ENCODE measurements at places on chromosomes 12 and 14.

- peak; percentile 91 for DNase-seq
- H3K27ac ChIP-seq, result no peak within 1 kb of the TSS
- no peaks in the 10 kb centered on the region for H3K27me3 ChIP-seq
- peak within 1 kb of the TSS; percentile 98 for H3K4me3 ChIP-seq
- H3K36me3 ChIP-seq, result peaks cover 58% of the 10 kb centered on the region
Observed at GRCh38 chr14:24299255-24300191, at the start of the genes DHRS1 and NOP9. Gene DHRS1 (minus strand): TSS chr14:24299780. CDS start chr14:24299106, 674 bp downstream. Gene NOP9 (plus strand): TSS chr14:24299850. CDS start chr14:24299955, 105 bp downstream.

DNA sequence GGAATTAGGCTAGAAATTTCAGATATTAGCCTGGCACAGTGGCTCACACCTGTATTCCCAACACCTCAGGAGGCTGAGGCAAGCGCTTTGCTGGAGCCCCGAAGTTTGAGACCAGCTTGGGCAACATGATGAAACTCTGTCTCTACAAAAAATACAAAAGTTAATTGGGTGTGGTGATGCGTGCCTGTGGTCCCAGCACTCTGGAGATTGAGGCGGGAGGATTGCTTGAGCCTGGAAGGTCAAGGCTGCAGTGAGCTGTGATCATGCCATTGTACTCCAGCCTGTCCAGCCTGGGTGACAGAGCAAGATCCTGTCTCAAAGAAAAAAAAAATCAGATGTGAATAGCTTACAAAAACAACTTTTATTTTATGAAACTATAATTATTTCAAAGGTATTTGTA, 15.1 kb downstream of the FRMD6 start:
- DNase-seq, result no peak
- no peaks in the 10 kb centered on the region for H3K27me3 ChIP-seq
- H3K4me3 ChIP-seq, result no peak overlapping the region
- H3K36me3 ChIP-seq, result no peaks in the 10 kb centered on the region

DNA sequence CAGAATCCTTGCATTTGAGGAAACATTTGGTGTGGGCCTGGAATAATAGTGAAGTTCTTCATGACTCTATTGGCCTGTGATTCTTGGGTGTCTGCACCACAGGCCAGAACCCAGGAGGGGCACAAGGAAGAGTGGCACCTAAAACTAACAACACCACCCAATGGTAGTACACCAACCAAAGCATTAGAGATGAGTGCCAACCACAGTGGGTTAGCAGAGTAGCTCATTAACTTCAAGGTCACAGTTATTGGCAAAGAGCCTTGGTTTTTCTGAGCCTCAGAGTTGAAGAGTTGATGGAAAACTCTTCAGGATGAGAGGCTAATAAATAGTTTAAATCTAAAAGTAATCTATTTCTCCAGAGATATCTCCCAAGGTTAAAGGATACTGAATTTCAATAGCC, 57.0 kb downstream of the HELB start:
- H3K4me1 ChIP-seq, result no peaks in the 10 kb centered on the region
- DNase-seq, result no peak
- H3K36me3 ChIP-seq, result no peaks in the 10 kb centered on the region

DNA sequence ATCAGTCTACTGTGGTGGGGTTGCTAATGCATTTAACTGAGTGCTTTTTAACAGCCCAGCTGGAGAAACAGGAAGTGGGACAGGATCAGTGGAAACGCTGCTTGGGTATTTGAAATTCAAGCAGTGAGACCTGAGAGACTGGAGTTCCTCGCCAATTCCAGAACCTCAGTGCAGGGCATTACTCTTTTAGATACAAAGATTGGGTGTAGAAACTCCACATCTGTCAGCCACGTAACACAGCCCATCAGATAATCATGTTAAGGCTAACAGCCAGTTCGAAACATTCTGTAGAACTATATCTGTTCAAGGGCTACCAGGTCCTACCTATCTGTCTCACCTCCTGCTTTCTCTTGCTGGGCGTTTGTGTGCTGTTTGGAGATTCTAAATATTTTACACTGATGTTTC, 45.5 kb downstream of the RAD52 start:
- H3K36me3 ChIP-seq, result peaks cover 38% of the 10 kb centered on the region
- peaks cover 7% of the 10 kb centered on the region for H3K4me1 ChIP-seq
- H3K4me3 ChIP-seq, result no peak overlapping the region
- no peaks in the 10 kb centered on the region for H3K27me3 ChIP-seq
- no peak for DNase-seq

- H3K4me3 ChIP-seq, result no peak overlapping the region
- no peaks in the 10 kb centered on the region for H3K27me3 ChIP-seq
- no peak overlapping the region for H3K27ac ChIP-seq
- no peaks in the 10 kb centered on the region for H3K4me1 ChIP-seq
Observed at GRCh38 chr12:131916306-131917138, 12.6 kb upstream of the PUS1 start.

DNA sequence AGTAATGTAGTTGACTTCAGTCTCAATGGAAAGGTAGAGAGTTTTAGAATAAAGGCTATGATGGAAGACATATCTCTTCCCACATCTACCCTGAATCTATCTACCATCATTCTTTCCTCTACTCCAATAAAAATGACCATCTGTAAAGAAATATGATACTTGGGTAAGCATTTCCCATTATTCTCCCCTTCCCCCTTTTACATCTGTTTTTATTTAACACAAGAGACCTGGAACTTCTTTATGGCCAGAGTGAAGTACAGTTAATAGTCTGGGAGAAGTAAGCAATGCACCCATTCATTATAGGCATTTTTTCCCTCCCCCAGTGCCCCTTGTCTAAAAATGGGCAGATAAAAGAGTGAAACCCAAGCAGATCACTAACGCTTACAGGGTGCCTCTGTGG, 6.5 kb downstream of the TPH2 start:
- DNase-seq, result no peak
- no peak overlapping the region for H3K4me3 ChIP-seq
- no peak overlapping the region for H3K27ac ChIP-seq
- no peaks in the 10 kb centered on the region for H3K36me3 ChIP-seq

- H3K4me3 ChIP-seq, result no peak overlapping the region
- DNase-seq, result no peak
- H3K4me1 ChIP-seq, result peaks cover 8% of the 10 kb centered on the region
- no peaks in the 10 kb centered on the region for H3K27me3 ChIP-seq
- H3K36me3 ChIP-seq, result no peaks in the 10 kb centered on the region
Observed at GRCh38 chr12:103665971-103666370, 78.9 kb downstream of the STAB2 start.

DNA sequence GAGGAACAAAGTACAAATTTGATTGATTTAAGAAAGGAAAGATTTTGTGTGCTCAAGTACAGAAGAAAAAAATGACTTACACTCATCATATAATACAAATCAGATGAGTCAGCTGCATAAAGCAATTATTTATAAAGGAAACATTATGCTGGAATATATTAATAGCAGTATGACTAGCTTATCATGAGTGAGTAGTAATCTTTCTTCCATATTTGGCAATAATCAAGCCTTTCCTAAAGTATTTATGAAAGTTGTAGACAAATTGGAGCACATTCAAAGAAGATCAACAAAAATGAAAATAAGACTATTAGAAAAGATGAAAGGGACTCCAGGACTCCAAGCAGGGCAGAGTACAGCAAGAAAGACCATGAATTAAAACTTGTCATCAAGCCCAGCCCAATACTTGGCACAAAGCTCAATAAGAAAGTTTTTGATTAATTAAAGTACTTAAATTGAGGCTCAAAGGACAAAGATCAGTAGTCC, 32.8 kb downstream of the CCER1 start:
- H3K27me3 ChIP-seq, result no peaks in the 10 kb centered on the region
- no peak overlapping the region for H3K27ac ChIP-seq
- no peaks in the 10 kb centered on the region for H3K36me3 ChIP-seq

DNA sequence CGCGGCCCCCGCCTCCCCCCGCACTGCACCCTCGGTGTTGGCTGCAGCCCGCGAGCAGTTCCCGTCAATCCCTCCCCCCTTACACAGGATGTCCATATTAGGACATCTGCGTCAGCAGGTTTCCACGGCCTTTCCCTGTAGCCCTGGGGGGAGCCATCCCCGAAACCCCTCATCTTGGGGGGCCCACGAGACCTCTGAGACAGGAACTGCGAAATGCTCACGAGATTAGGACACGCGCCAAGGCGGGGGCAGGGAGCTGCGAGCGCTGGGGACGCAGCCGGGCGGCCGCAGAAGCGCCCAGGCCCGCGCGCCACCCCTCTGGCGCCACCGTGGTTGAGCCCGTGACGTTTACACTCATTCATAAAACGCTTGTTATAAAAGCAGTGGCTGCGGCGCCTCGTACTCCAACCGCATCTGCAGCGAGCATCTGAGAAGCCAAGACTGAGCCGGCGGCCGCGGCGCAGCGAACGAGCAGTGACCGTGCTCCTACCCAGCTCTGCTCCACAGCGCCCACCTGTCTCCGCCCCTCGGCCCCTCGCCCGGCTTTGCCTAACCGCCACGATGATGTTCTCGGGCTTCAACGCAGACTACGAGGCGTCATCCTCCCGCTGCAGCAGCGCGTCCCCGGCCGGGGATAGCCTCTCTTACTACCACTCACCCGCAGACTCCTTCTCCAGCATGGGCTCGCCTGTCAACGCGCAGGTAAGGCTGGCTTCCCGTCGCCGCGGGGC, at the start of gene FOS:
FOS (plus strand) TSS at position 407 of the 731 bp plus-strand sequence; CDS start at position 562, 155 bp downstream.
- H3K36me3 ChIP-seq, result peaks cover 7% of the 10 kb centered on the region
- H3K27ac ChIP-seq, result peak within 1 kb of the TSS; percentile 76
- H3K27me3 ChIP-seq, result peaks cover 2% of the 10 kb centered on the region
- peak within 1 kb of the TSS; percentile 90 for H3K4me3 ChIP-seq

DNA sequence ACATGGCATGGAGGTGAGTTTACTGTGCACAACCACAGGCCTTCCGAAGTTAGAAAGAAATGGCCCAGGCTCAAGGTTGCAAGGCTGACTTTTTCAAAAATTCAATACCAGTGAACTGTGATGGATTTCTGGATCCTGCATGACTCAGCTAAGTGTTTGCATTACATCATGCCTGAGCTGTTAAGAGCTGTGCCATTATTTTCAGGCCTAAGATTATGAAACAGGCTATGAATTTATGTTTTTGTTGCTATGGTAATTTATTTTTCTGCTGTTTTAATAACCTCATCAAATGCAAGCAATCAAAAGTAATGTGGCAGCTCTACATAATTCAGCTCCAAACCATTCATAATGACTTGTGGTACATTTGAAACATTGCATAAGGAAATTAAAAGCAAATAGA, 457.7 kb upstream of the TMEM132C start:
- no peak overlapping the region for H3K4me3 ChIP-seq
- H3K4me1 ChIP-seq, result no peaks in the 10 kb centered on the region
- H3K36me3 ChIP-seq, result no peaks in the 10 kb centered on the region
- no peaks in the 10 kb centered on the region for H3K27me3 ChIP-seq

- H3K4me3 ChIP-seq, result no peak overlapping the region
- peaks cover 88% of the 10 kb centered on the region for H3K36me3 ChIP-seq
- DNase-seq, result no peak
- H3K4me1 ChIP-seq, result no peaks in the 10 kb centered on the region
- no peak overlapping the region for H3K27ac ChIP-seq
Observed at GRCh38 chr14:101977311-101978071, 13.1 kb downstream of the DYNC1H1 start.

DNA sequence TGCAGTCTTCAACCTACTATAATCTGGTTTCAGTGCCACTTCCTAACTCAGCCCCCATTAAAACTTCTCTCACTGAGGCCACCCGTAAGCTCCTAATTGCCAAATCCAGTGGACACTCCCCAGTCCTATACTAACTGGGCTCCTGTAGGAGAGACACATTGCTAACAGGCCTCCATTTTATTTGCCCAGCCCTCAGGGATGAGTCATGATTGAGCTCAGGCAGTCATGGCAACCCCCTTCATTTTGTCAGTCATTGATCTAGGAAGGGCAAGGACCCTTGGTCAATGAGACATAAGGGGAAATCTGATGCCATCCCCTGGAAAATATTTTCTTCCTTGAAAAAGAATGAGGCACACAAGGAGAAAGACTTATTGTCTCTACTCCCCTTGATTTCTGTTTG, 70.1 kb upstream of the HIF1A start:
- H3K4me3 ChIP-seq, result no peak overlapping the region
- H3K4me1 ChIP-seq, result no peaks in the 10 kb centered on the region
- H3K27me3 ChIP-seq, result no peaks in the 10 kb centered on the region
- no peaks in the 10 kb centered on the region for H3K36me3 ChIP-seq
- no peak for DNase-seq

- H3K27ac ChIP-seq, result no peak overlapping the region
- DNase-seq, result no peak
- H3K27me3 ChIP-seq, result no peaks in the 10 kb centered on the region
- H3K4me1 ChIP-seq, result peaks cover 9% of the 10 kb centered on the region
Observed at GRCh38 chr14:100428727-100429126, 105.6 kb downstream of the SLC25A47 start.

GRCh38 chr14:49058511-49058910, 527.7 kb downstream of the RPS29 start:
- H3K4me3 ChIP-seq, result no peak overlapping the region
- no peaks in the 10 kb centered on the region for H3K36me3 ChIP-seq
- no peaks in the 10 kb centered on the region for H3K4me1 ChIP-seq
- no peak for DNase-seq
- H3K27ac ChIP-seq, result no peak overlapping the region

Measured in neuronal stem cell (in vitro differentiated cells).